Neural crest cell (in vitro differentiated cells): ENCODE measurements at places on chromosomes 6 and 20. TPM values are rescaled to one million over a fixed set of nuclear protein-coding genes. Genes with fewer than 3 reads are reported as not detected.
A peak's percentile ranks its signal among the peaks of the same experiment; 100 is the strongest.

ADGB gene
- not detected in 2 replicates for total RNA-seq

FAM83C gene
- total RNA-seq, result not detected in 2 replicates

DNA sequence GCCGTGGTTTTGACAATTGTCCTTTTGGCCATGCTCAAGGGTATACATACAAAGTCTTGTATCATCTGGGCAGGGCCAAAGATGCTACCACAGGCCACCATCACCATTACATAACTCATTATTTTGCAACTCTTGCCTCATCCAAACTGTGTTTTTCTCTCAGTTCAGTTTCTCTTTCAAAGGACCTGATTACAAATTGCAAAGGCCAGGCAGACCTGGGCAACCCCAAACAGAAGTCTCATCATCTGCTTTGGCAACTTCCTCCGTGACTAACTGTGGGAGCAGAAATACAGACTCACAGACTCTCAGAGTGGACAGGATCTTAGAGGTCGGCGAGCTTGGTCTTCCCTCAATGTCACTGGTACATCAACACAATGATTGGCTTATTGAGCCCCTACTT is 117.8 kb upstream of the NEDD9 start:
- H3K4me1 ChIP-seq, result peaks cover 11% of the 10 kb centered on the region
- no peak overlapping the region for H3K27ac ChIP-seq
- no peaks in the 10 kb centered on the region for H3K27me3 ChIP-seq
- no peak for DNase-seq

- no peaks in the 10 kb centered on the region for H3K36me3 ChIP-seq
- peaks cover 22% of the 10 kb centered on the region for H3K4me1 ChIP-seq
- H3K4me3 ChIP-seq, result no peak overlapping the region
- no peak for DNase-seq
- H3K27me3 ChIP-seq, result no peaks in the 10 kb centered on the region
Observed at GRCh38 chr6:132017942-132018341, 66.8 kb upstream of the CCN2 start.

DNA sequence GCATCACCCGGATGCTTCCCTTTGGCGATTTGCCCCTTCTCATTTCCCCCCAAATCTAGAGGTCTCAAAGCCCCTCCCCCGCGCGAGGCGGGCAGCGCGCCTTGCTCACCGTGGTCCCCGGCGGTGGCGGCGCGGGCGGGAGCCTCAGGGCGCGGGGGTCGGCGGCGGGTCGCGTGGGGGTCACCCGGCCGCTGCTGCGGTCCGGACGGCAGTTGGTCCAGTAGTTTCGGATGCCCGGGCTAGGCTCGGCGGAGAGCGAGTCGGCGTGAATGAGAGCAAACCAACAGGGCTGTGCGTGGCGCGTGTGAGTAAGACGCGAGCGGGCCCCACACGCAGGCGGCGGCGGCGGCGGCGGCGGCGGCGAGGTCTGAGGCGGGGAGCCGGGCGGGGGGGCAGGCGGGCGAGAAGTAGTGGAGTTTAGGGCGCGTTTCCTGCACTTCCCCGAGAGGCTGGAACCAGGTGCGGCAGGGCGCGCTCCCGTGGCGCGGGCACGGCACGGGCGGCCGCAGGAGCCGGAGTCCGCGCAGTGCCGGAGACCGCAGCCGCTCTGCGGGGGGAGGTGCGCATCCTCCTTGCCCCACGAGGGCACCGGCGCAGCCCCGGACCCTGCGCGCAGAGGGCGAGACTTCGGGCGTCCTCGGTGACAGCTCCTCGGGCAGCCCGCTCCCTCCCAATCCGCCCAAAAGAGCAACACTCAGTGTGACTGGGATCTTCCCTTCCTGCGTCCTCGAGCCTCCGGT is 567 bp downstream of the HS3ST5 start:
- peak overlapping the region; percentile 90 for H3K4me3 ChIP-seq
- no peaks in the 10 kb centered on the region for H3K36me3 ChIP-seq
- peak; percentile 6 for DNase-seq

DNA sequence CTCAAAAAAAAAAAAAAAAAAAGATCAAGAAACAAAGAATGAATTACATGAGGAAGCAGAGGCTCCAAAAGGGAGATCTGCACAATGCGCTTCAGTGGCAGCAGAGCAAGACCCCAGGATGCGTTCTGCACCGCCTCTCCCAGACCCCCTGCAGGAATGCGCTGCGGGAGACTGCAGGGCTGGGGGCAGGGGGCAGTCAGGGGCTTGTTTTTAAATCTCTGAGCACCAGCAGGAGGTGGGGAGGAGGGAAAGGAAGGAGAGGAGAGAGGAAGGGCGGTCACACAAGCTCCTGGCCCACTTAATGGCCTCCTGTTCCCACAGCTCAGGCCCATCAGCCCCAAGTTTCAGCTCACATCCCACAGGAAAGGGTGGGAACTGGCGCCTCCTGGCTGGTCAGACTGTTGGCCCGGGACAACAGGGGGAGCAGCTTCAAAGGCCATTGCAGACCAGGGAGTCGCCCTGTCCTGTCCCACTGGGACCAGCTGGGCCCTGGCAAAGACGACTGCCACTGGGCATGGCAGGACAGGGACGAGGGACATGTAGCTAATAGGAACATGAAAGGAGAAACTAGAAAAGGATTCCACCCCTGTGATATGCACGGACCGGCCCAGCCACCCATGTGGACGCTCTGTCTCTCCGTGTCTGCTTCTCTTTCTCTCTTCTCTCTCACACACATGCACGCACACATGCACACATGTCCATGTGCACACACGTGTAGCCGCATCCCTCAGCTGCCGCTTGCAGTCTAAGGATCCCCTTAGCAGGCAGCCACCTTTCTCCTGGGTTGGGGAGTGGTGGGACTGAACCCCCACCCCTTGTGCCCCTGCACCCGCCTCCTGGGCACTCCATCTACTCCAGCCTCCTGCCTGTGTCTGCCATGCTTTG is 34.7 kb downstream of the TFEB start:
- H3K4me1 ChIP-seq, result peaks cover 27% of the 10 kb centered on the region
- H3K27ac ChIP-seq, result peak overlapping the region; percentile 67
- no peak for DNase-seq
- no peak overlapping the region for H3K4me3 ChIP-seq

GRCh38 chr6:37375376-37375775 is 21.6 kb downstream of the RNF8 start:
- H3K36me3 ChIP-seq, result peaks cover 5% of the 10 kb centered on the region
- no peak for DNase-seq
- H3K27me3 ChIP-seq, result no peaks in the 10 kb centered on the region
- no peak overlapping the region for H3K27ac ChIP-seq
- no peaks in the 10 kb centered on the region for H3K4me1 ChIP-seq
- H3K4me3 ChIP-seq, result no peak overlapping the region

GRCh38 chr6:35483893-35484645 is 12.8 kb downstream of the TEAD3 start:
- no peak overlapping the region for H3K4me3 ChIP-seq
- no peaks in the 10 kb centered on the region for H3K27me3 ChIP-seq
- H3K4me1 ChIP-seq, result peaks cover 29% of the 10 kb centered on the region
- H3K27ac ChIP-seq, result no peak overlapping the region
- no peak for DNase-seq

- no peak for DNase-seq
- H3K36me3 ChIP-seq, result peaks cover 10% of the 10 kb centered on the region
- H3K4me1 ChIP-seq, result peaks cover 20% of the 10 kb centered on the region
Observed at GRCh38 chr6:11552442-11552841, 14.9 kb downstream of the TMEM170B start.

DNA sequence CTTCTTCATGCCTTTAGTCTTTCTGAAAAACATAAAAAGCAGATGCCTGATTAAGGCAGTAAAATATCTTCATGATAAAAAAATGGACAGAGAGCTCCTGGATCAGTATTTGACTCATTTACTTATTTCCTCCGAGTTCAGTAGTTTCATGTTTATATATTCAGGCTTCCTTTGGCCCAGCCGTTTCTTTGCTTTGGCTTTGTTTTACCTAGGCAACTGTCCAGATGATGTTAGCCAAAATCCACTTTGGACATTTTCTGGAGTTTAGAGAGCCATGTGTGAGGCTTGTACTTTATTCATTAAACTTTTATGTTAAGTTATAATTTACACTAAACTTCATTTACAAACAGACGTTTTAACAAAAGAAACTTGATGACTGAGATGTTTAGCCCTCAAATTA is 307.1 kb upstream of the RSPO3 start:
- no peak overlapping the region for H3K4me3 ChIP-seq
- no peak for DNase-seq
- H3K4me1 ChIP-seq, result peaks cover 4% of the 10 kb centered on the region
- no peak overlapping the region for H3K27ac ChIP-seq
- H3K27me3 ChIP-seq, result peaks cover 12% of the 10 kb centered on the region
- no peaks in the 10 kb centered on the region for H3K36me3 ChIP-seq

PRR18 gene
- total RNA-seq, result 0.16 and 0.35 TPM in 2 replicates

GRCh38 chr20:7458459-7458858 is 481.8 kb downstream of the HAO1 start:
- no peaks in the 10 kb centered on the region for H3K36me3 ChIP-seq
- H3K27ac ChIP-seq, result no peak overlapping the region
- DNase-seq, result no peak
- H3K4me3 ChIP-seq, result no peak overlapping the region
- no peaks in the 10 kb centered on the region for H3K4me1 ChIP-seq

- no peaks in the 10 kb centered on the region for H3K36me3 ChIP-seq
- H3K4me1 ChIP-seq, result no peaks in the 10 kb centered on the region
- peaks cover 60% of the 10 kb centered on the region for H3K27me3 ChIP-seq
- H3K4me3 ChIP-seq, result no peak overlapping the region
- no peak overlapping the region for H3K27ac ChIP-seq
- no peak for DNase-seq
Observed at GRCh38 chr20:1479831-1480595, 11.2 kb downstream of the SIRPB2 start.

- H3K4me3 ChIP-seq, result no peak overlapping the region
- no peak overlapping the region for H3K27ac ChIP-seq
- H3K27me3 ChIP-seq, result peaks cover 12% of the 10 kb centered on the region
- H3K4me1 ChIP-seq, result peaks cover 18% of the 10 kb centered on the region
Observed at GRCh38 chr6:37520926-37521325, 21.2 kb upstream of the CCDC167 start.

FERMT1 gene
- total RNA-seq, result 0.23 TPM in 1 of 2 replicates, not detected in the other

TRIM10 gene
- not detected in 2 replicates for total RNA-seq

- H3K27ac ChIP-seq, result no peak overlapping the region
- H3K27me3 ChIP-seq, result no peaks in the 10 kb centered on the region
- no peaks in the 10 kb centered on the region for H3K36me3 ChIP-seq
- no peak overlapping the region for H3K4me3 ChIP-seq
- no peak for DNase-seq
- no peaks in the 10 kb centered on the region for H3K4me1 ChIP-seq
Observed at GRCh38 chr6:11341867-11342266, 109.4 kb upstream of the NEDD9 start.

CYP21A2 gene
- 0.23 TPM in 2 replicates for total RNA-seq

TCF21 gene
- not detected in 2 replicates for total RNA-seq

DYNLRB1 gene
- 151 and 165 TPM in 2 replicates for total RNA-seq
